ENCODE measurements at places on chromosomes 2 and 18. TPM values are rescaled to one million over a fixed set of nuclear protein-coding genes. Genes with fewer than 3 reads are reported as not detected.

DNA sequence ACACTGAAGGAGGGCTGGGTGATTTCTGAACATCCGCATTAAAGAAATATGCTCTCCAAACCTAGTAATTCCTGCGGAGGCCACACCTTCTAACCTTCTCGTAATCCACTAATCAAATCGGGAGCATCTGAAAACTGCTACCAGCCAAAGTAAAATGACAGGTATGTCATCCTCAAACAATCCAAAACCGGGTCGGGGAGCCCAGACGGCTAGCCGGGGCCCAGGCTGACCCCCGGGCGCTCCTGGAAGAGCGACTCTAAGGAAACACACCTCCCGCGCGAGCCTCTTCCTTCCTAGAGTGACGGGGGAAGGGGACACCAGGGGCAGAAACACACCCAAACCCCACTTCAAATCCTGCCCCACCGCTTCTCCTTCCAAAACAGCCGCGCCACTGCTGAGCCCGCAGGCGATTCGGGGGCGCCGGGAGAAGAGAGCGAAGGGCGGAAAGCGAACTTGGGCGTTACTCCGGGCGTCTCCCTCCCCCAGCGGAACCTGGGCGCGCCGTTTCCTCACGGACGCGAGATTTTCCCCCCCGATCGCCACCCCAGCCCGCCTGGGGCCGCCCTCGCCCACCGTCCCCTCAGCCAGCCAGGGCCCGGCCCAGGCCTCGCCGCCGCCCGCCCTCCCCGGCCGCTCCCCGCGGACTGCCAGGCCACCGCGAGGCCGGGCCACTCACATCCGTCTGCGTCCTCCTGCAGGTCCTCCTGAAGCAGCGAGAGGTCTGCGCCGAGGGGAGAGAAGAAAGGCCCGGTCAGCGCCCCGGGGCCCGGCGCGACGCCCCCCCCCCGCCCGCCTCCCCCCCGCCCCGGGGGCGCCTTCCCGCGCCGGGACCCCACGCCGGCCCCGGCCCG, 584 bp downstream of the PPP4R1 start:
- DNase-seq, result peak; percentile 40

LYG2 gene
- polyA plus RNA-seq, result not detected

- DNase-seq, result no peak
These were observed 142.9 kb upstream of the MEX3C start for GRCh38 chr18:51340332-51340731.

- DNase-seq, result no peak
These were observed 7.3 kb upstream of the ETAA1 start for GRCh38 chr2:67389788-67390187.
